Breast epithelium (tissue), 4 donors: ENCODE measurements at places on chromosomes 11 and 22. TPM values are rescaled to one million over a fixed set of nuclear protein-coding genes. Genes with fewer than 3 reads are reported as not detected.

The KCNK4 gene
- total RNA-seq: 2.3 TPM

The APOL6 gene
- 21.2 TPM for total RNA-seq

The SNX19 gene
- 91.0 TPM for total RNA-seq

DNA sequence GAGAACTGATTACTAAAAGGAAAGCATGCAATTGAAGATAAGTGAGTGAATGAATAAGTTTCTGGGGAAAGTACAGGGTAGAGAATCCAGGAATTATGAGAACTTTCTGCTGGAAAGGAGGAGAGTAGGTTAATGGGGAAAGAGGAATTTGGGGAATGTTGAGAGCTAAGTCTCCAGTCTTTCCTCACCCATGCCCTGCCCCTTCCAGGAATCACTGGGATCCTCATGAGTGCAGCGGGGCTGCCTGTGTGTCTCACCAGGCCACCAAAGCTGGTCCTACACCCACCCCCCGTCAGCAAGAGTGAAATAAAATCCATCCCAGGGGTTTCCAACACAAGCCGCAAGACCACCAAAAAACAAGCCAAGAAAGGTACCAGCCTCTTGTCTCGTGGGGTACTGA, 17.0 kb downstream of the DTX4 start:
- DNase-seq: no peak

GRCh38 chr11:122697636-122698167, 42.2 kb downstream of the UBASH3B start:
- DNase-seq: no peak

GRCh38 chr11:4748438-4748837, 21.3 kb downstream of the OR51F1 start:
- DNase-seq: no peak

GRCh38 chr11:118054712-118055640, 21.9 kb upstream of the TMPRSS4 start:
- peak; percentile 23 for DNase-seq

GRCh38 chr11:46743693-46744339, 24.8 kb downstream of the F2 start:
- DNase-seq: no peak

DNA sequence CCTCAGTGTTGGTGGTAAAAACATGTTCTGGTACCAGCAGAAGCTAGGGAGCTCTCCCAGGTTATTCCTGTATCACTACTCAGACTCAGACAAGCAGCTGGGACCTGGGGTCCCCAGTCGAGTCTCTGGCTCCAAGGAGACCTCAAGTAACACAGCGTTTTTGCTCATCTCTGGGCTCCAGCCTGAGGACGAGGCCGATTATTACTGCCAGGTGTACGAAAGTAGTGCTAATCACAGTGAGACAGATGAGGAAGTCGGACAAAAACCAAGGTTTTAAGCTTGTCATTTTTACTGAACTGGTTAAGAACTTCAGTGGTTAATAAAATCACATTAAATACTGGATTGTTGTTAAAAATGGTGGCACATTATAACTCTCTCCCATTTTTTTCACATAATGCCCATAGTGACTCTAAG, 42.6 kb upstream of the VPREB1 start:
- DNase-seq: no peak

GRCh38 chr11:134283461-134284230, 7.5 kb downstream of the GLB1L3 start:
- DNase-seq: no peak

DNA sequence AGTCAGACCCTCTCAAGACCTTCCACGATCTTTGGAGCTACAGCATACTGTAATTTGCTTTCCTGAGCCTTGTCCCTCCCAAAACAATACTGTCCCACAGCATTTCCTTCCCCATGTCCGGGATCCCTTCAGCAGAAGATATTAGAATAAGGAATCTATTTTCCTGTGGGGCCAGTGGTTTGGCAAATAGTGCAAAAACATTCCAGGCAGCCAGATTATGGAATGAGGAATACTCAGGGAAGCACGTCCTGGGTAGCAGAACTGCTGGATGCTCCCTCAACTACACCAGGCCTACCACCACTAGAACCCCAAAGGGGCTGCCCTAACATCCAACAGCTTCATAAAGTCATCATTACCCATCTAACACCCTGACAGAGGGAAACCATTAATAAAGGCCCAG, 61.5 kb downstream of the AAMDC start:
- DNase-seq: no peak

DNA sequence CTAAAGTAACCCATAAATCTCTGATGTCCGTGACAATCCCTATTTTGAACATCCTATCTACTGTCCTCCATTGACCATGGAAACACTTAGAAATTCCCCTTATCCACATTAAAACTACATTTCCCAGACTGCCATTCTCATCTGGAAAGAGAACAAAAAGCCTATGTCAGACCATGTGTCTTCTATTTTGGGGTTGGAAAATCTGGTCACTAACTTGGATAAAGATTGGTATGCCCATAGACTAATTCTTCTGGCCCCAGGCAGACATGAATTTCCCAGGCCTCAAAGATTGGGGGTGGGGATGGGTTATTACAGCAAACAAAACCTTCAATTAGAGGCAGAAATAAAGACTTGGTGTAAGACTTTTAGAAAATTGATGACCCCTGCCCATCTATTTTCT, 30.9 kb upstream of the CREB3L1 start:
- no peak for DNase-seq
